ENCODE measurements at places on chromosomes 2 and 18. TPM values are rescaled to one million over a fixed set of nuclear protein-coding genes. Genes with fewer than 3 reads are reported as not detected.
A peak's percentile ranks its signal among the peaks of the same experiment; 100 is the strongest.

Gene MOB1A
- 159 TPM for total RNA-seq

Gene ABCG8
- not detected for total RNA-seq

Gene CTNNA2
- not detected for total RNA-seq

Gene BOK
- total RNA-seq: not detected

Gene FSHR
- total RNA-seq: not detected

- DNase-seq: no peak
These were observed 5.0 kb upstream of the ATP6V1B1 start for GRCh38 chr2:70930371-70931329.

- DNase-seq: no peak
These were observed 27.1 kb downstream of the STARD7 start for GRCh38 chr2:96181529-96181928.

GRCh38 chr2:228681426-228681825 lies 499.9 kb upstream of the SPHKAP start:
- DNase-seq: no peak

DNA sequence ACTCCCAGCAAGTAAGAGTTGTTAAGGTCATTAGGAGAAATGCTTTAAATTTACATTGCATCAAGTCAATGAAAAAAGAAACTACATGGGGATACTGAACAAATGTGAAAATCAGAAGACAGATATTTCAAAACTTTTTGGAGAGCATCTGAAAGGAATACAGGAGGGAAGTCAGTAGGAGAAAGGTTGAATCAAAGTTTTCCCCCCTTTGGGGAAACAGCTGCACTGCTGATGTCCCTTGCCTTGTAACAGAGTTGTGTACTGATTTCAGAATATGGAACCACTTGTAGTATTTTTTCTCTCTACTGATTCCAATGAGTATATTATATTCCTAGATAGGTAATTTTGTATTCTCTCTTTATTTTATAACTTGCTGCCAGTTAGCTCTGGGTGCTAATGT lies 592.5 kb upstream of the ZEB2 start:
- no peak for DNase-seq

DNA sequence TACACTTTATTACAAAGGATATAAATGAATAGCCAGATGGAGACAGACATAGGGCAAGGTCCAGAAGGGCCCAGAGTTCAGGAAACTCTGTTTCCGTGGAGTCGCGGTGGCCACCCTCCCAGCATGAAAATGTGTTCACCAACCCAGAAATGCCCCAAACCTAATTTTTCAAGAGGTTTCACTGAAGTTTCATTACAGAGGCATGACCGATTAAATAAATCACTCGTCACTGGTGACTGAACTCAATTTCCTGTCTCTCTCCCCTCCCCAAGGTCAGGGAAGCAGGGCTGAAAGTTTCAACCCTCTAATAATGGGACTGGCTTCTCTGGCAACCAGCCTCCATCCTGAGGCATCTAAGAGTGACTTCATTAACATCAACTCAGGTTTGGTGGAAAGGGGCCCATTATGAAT lies 22.4 kb downstream of the USP40 start:
- DNase-seq: no peak

GRCh38 chr18:9614401-9615279 lies at the start of gene PPP4R1:
TSS of gene PPP4R1 (minus strand) at chr18:9614559. CDS start at chr18:9614484, 75 bp downstream.
- peak; percentile 59 for DNase-seq

DNA sequence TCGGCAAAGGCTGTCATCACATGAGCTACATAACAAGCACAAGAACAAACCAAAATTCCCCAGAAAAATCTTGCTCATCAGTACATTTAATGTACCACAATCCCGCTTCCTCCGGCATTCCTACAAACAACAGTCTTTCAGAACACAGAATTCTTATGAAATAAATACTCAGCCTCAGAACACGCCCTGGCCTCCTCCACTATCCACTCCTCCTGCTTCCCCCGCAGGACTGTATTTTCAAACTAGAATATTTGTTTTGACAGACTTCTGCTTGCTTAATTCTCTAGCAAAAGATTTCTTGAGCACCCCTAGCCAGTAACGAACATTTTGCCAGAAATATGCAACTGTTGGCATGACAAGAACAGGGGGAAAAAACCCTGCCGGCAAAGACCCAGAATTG lies 131.2 kb downstream of the THADA start:
- no peak for DNase-seq
